ENCODE measurements at places on chromosomes 2 and 18.

- DNase-seq: no peak
These were observed 142.1 kb upstream of the LYPD6 start for GRCh38 chr2:149188291-149188690.

DNA sequence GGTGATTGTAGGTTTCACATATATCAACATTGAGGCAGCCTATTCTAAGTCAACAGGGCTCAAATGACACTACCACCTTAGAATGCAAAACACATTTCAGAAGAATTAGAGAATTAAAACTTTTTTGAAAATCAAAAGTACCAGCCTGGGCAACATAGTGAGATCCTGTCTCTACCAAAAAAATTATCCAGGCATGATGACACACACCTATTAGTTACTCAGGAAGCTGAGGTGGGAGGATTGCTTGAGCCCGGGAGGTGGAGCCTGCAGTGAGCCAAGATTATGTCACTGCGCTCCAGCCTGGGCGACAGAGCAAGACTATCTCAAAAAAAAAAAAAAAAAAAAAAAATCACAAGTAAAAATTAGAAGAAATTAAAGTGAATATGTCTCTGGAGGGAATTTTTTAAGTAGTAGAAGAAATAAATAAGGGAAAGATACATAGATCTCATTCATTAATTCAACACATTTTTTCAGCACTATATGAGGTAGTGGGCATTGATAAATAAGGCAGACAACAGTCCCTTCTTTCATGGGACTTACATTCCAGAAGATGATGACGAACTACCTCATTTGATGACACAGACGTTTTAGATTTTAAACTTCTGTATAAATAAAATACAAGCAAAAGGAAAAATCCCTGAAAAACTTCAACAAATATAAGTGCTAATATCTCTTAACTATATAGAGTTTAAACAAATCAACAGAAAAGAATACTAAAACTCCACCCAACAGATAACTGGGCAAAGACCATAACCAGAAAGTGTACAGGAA is 42.3 kb downstream of the STPG4 start:
- no peak for DNase-seq

DNA sequence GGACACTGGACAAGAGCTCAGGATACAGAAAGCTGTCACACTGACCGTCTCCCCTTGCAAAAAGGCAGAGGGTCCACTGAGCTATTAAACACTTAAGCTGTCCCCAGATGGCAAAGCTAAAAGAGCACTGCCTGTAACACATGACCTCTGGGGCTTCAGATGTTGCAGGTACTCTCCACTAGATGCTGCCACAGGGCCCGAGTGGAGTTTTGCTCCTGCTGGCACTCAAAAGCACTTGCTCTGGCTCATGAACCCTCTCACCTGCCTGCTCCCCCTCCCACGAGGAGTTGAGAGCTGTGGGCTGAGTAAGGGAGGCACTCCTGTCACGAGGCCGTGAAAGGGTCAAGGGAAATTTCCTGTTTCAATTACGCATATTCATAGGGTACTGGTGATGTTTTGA is 227.9 kb downstream of the PRKCE start:
- DNase-seq: no peak

DNA sequence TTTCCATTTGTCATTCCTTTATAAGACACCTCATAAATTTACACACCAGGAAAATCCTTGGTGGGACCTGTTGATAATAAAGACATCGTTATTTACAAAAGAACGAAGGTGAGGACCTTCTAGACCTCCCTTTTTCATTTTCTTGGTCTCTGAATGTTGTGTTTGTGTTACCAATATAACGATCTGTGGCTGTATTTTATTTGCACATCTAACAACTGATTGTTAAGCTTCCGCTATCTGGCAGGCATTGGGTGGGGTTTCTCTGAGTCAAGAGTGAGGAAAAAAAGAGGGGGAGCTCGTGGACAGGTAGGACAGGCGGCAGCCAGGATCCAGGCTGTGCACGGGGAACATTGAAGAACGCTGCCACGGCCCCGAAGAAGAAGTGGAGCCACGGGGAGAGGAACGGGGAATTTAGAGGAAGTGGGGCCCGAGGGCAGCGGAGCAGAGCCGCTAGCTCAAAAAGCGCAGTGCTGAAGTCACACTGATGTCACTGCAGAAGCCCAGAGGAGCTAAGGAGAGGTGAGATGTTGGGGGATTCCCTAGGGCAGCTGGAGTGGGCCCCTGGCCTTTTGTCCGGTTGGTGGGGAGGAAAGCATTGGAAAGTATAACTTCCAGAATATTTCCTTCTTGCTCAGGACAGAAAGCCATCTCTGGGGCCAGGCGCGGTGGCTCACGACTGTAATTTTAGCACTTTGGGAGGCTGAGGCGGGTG is 20.9 kb upstream of the DNMT3A start:
- peak; percentile 58 for DNase-seq

- peak; percentile 55 for DNase-seq
These were observed 213.6 kb downstream of the TNS1 start for GRCh38 chr2:217789003-217789735.

DNA sequence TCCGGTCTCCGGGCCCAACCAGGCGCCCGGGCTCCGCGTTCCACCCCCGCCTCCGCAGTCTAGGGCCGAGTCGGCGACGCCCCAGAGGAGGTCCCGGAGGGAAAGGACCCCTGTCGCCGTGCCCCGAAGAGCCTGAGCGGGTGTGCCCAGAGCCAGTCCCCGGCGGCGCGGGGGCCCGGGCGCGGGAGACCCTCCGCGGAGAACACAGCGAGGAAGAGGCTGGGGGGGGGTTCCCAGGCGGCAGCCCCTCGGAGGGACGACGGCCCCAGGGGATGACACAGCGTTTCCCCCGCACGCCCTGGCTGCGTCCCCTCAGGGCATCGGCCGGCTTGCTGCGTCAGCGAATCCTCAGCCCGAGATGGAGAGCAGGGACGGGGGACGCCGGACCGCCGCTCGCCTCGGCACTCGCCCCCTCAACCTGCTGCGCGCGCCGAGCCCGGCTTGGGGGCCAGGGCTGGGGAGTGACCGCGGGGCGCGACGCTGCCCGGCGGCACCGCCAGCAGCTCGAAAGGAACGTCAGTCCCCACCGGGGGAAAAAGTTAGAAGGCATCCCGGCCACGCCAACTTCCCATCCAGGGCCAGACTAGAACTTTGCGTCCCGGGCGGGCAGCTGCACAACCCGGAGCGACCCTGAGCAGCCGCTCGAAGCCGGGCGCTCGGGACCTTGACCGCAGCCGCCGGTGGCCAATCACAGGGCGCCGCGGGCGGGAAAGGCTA is 711 bp downstream of the SFXN5 start:
- no peak for DNase-seq

- DNase-seq: no peak
These were observed 65.9 kb downstream of the MGAT5 start for GRCh38 chr2:134319596-134320254.

GRCh38 chr2:171991027-171991426 is 8.7 kb upstream of the METAP1D start:
- no peak for DNase-seq

DNA sequence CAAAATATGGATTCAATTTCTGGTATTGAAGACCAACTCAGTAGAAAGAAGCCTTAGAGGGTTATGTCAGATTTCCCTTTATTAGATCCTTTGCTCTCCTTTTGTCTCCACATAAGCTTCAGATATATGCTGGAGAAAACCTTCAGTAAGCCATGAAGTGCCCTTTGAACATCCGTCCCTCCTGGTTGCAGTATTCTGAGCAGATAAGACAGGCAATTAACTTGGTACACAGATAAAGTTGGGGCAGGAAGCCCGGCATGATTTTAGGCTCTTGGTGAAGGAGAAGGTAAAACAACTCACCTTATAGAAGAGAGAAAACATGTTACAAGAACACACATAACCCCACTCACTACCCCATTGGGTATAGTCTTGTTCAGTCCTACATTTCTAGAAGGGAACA is 76.4 kb downstream of the SRD5A2 start:
- DNase-seq: no peak

DNA sequence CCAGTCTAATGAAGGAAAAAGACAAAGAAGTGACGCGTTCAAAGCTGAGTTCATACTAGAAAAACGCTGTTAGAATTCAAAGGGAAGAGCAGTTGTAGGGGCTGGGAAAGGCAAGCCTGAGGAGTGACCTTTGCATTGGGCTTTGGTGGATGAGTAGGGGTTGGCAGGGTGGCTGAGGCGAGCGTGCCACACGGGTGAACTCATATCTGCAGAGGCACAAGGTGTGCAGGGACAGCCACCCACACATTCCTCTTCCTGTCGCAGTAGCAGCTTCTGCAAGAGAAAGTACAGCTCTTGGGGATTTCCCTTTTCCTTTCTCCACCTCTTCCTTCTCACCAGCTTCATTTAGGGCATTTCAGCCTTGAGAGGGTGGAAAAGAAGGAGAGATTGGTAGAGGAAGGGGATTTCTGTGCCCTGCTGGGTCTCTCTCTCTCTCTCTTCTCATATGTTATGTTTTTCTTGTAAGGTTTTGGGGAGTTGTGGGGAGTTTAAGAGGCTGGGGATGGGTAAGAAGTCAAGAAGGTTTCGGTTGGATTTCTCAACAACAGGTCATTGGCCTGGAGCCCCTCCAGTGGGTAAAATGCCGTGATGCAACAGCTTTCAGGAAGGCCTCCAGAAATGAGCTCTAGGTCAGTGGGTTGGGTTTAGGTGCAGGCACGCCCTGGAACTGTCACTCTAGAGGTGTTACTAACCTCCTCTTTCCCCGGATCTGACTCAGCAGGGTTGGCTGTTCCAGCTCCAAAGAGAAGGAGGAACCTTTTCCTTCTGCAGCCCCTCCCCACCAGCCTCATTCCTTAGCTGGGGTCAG is 40.1 kb downstream of the ODC1 start:
- DNase-seq: peak; percentile 34

- no peak for DNase-seq
These were observed 92.3 kb downstream of the CCBE1 start for GRCh38 chr18:59604877-59605276.

DNA sequence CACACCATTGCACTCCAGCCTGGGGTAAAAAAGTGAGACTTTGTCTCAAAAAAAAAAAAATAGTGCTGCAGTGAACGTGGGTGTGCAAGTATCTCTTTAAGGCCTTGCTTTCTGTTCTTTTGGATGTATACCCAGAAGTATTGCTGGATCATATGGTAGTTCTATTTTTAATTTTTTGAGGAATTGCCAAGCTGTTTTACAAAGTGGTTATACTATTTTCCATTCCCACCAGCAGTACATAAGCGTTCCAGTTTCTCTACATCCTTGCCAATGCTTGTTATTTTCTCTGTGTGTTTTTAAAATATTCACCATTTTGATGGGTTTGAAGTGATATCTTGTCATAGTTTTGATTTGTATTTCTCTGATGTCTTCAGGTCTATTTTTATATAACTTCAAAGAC is 13.1 kb downstream of the ARMC9 start:
- DNase-seq: no peak

DNA sequence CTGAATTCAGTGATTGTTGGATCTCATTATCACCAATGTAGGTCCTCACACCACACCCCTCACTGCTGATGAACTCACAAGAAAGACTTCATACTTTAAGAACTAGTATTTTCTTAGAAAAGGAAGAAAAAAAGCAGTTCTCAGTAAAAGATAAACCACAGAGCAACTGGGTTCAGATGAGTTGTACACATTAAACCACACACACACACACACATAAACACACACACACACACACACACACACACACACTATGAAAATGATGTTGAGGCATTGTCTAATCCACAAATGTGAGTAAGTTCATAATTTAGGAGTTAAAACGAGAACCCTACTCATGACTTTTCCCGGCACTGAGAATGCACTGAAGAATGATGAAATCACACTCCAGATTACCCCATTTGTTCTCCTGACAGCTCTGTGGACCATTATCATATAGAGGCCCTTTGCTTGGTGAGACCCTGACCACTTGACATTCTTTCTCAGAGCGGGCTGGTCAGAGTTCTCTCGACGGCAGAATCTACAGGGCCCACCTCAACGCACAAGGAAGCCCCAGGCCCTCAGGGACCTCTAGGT is 106.2 kb downstream of the BCL2 start:
- peak; percentile 51 for DNase-seq

DNA sequence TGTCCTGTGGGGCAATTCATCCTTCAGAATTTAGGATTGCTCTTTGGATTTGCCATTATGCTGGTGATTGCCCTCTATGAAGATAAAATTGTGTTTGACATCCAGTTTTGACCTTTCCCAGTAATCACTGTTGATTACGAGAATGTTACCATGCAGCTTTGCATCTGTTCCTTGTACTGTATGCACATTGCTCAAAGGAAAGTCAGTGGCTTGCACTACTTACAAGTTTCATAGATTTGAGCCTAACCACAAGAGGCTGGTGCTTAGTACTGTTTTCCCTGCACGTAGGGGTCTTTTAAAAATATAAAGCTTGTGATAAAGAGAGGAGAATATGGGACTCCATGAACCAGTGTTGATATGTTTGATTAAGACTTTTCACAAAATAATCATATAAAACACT is 77.9 kb downstream of the SLC39A10 start:
- DNase-seq: no peak

- DNase-seq: no peak
These were observed 22.6 kb upstream of the PROKR1 start for GRCh38 chr2:68620772-68621171.

- DNase-seq: no peak
These were observed 886.0 kb upstream of the CHAC2 start for GRCh38 chr2:52881606-52882005.

GRCh38 chr18:34122724-34123334 is 101.9 kb downstream of the NOL4 start:
- no peak for DNase-seq

DNA sequence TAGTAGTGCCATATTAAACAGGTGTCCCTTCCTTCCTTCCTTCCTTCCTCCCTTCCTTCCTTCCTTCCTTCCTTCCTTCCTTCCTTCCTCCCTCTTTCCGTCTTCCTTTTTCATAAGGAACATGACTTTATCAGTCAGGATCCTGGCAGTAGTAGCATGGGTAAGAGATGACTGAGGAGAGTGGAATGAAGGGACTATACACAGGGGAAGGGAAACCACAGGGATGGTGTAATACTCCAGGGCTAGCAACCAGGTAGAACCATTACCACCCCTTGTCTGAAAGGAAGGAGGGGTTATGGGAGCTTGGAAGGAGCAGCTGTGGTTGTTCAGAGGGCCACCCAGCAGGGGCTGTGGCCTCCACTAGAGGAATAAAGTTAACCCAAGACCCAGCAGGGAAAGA is 23.2 kb upstream of the KDM3A start:
- DNase-seq: no peak

DNA sequence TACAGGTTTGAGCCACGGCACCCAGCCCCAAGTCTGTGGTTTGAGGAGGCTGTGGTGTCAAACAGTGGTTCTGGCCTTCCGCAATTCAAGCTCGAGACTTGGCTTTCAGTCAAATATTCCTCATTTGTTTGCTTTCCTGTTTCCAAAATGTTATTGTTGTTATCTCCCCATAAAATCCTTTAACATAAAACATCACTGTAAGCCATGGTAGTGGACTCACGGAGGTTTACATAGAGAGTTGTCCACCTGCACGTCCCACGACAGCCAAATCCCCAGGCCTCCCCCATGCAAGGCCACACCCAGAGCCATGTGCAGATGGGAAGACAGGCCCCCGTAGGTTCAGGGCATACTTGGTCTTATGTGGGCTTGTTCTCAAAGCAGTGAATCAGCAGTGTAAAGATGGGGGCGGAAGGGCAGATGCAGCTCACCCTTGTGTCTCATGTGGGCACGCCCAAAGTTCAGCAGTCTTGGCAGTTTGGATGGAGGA is 18.9 kb upstream of the ST3GAL5 start:
- no peak for DNase-seq

GRCh38 chr2:5328826-5329225 is 363.4 kb upstream of the SOX11 start:
- no peak for DNase-seq

GRCh38 chr18:64207820-64208219 is 58.9 kb upstream of the LINC00305 start:
- DNase-seq: no peak

- no peak for DNase-seq
These were observed 67.4 kb upstream of the HPCAL1 start for GRCh38 chr2:10235099-10235908.
